ENCODE measurements at places on chromosomes 13 and 19.

DNA sequence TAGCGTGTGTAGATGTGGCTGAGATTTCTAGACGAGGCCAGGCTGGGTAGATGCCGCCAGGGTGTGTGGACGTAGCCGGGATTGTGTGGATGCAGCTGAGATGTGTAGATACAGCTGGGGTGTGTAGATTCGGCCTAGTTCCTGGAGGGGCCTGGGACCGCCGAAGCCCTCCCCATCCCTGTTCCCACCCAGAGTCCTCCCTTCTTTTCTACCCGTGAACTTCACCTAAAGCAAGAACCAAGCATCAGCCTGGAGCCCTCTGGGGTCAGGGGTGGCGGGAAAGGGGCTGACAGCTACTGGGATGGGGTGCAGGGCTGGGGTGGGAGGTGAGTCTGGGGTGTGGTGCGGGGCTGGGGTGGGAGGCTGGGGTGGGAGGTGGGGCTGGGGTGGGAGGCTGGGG, 768 bp downstream of the TMPRSS9 start:
- no peak for DNase-seq

- DNase-seq = no peak
These were observed 291.1 kb upstream of the ARGLU1 start for GRCh38 chr13:106858903-106859532.

DNA sequence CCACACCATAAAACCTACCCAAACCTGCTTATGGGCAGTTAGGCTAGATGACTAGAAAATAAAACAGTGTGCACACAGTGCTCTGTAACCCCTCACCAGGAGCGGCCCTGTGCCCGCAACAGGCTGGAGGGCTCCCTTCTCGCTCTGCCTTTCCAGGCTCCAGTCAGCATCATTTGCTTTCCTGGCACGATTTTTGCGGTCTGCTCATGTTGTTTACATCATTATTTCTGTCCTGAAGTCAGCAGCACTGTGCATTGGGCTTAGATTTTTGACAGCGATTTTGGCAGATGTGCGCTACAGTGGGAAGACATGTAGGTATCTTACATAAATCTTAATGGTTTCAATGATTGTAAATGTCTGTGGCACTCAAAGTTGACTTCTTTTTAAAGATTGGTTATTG, 344.0 kb downstream of the MTUS2 start:
- DNase-seq = no peak

GRCh38 chr13:111640006-111640405, 319.6 kb downstream of the TEX29 start:
- DNase-seq = no peak

DNA sequence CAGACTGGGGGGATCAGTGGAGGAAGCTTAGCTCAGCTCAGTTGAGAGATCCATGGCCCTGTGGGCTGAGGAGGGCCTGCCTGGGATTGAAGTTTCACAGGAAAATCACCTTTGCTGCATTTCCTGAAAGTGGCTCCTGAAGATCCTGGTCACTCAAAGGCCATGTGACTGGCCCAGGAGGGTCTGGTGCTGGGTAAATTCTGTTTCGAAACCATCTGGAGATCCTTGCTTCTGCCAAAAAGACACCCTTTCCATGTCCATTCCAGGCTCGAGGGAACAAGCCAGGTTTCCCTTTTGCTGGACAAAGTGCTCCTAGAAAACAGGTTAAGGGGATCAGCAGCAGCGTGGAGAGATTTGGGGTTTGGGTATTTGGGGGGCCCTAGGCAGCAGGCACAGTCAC, 293.3 kb downstream of the ZNF536 start:
- no peak for DNase-seq

DNA sequence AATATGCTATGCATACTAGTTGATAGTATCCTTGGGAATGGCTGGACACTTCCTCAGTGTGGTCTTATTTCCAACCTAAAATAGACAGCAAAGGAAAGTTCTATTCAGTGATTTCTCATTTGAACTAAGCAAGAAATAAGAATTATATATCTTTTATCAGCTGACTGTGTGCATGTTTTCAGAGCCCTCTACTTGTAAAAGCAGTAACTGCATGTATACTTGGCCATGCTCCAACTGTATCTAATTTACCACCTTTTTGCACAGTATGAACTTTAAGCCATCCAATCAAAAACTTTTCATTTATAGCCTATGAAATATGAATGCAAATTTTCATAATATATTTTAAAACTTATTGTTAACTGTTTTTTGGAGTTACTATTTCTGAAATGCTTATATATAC, 136.4 kb upstream of the PCDH9 start:
- DNase-seq = no peak

GRCh38 chr13:38173403-38173802, 176.2 kb upstream of the UFM1 start:
- DNase-seq = no peak

- no peak for DNase-seq
These were observed 58.6 kb upstream of the WDFY2 start for GRCh38 chr13:51525567-51526167.

GRCh38 chr13:37230346-37230745, 124.9 kb upstream of the CSNK1A1L start:
- no peak for DNase-seq

DNA sequence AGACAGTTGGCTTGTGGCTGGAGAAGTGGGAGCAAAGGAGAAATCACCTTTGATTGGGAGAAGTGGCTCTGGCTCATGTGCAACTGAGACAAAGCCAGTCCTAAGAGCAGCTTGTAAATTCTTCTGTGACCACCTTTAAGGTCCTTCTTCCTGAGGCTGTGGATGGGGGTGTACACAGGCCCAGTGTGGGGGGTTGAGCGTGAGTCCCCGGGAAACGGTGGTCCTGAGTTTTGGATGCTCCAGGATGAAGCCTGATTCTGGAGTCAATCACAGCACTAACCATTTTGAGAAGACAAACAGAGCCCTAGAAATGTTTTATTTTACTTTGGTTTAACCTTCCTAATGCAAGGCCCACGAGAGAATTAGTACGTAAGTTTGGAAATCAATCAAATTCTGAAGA, 3.9 kb upstream of the CEBPA start:
- DNase-seq = no peak

DNA sequence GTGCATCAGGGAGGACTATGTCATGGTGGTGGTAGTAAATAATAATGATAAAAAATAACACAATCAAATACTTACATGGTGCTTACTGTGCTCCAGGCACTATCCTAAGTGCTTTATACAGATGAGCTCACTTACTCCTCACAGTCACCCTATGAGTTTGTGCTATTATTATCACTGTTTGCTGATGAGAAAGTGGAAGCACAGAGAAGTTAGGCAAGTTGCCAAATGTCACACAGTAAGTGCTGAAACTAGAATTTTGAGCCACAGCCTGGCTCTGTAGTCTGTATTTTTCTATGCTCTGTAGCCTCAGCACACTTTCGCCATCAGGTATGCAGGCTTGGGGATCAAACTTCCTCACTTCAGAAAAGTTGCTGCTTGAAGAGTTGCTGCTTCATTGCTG, 46.6 kb downstream of the HTR2A start:
- no peak for DNase-seq

- no peak for DNase-seq
These were observed 46.6 kb downstream of the FGF14 start for GRCh38 chr13:102355251-102355650.

- DNase-seq = no peak
These were observed 385.8 kb downstream of the ZNF536 start for GRCh38 chr19:30757837-30758617.

DNA sequence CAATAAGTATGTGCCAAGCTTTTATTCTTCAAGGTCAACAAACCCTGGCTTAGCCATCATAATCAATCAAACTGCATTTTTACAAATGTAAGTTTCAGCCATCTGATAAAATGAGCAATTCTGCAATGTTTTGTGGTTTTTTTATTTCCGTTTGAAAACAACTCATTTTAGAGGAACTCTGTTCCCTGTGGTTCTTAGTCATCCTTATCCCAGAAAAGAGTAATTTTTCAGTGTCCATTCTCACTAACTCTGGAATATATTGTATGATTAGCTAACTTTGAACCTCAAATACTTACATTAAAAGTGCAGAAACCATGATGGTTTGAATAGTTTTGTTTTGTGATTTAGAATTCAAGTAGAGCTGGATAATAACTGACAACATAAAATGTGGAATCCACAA, 87.6 kb downstream of the IRS2 start:
- DNase-seq = no peak

- no peak for DNase-seq
These were observed 855 bp downstream of the UNC13A start for GRCh38 chr19:17687141-17687856.

- no peak for DNase-seq
These were observed 415.9 kb downstream of the SLITRK6 start for GRCh38 chr13:85383291-85383690.

- DNase-seq = peak; percentile 27
These were observed at the start of gene ZNF587B for GRCh38 chr19:57830071-57830602. Gene ZNF587B, plus strand, starts transcription at chr19:57830299. Its CDS starts 230 bp downstream, at chr19:57830529.

- DNase-seq = no peak
These were observed 1707.9 kb upstream of the PRR20A start for GRCh38 chr13:55432814-55433213.

DNA sequence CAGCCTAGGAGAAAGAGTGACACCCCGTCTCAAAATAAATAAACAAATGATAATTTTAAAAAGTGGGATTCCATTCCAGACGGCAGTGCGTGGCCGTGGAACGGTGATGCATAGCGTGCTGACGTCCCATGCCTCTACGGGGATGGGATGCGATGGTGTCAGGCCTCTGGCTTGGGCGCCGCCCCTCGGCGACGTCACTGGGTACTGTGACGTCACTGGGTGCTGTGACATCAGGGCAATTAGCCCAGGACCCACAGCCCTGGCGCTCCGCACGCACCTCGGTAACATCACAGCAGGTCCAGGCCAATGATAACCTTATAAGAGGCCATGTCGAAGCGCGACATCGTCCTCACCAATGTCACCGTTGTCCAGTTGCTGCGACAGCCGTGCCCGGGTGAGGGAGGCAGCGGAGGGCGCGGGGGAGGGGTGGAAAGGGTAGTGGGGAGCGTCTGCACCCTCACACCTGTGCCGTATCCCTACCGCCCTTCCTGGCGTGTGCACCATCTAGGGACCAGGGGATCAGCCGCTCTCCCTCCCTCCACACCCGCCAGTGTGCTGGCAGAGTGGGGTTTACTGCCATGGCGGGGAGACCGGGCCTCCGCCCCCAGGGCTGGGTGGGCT, at the start of gene GAPDHS:
Gene GAPDHS (plus strand): TSS at position 256 of the 621 bp plus-strand sequence. CDS start 72 bp downstream, at position 328.
- no peak for DNase-seq

GRCh38 chr13:35349052-35349451, 127.4 kb downstream of the MAB21L1 start:
- no peak for DNase-seq

DNA sequence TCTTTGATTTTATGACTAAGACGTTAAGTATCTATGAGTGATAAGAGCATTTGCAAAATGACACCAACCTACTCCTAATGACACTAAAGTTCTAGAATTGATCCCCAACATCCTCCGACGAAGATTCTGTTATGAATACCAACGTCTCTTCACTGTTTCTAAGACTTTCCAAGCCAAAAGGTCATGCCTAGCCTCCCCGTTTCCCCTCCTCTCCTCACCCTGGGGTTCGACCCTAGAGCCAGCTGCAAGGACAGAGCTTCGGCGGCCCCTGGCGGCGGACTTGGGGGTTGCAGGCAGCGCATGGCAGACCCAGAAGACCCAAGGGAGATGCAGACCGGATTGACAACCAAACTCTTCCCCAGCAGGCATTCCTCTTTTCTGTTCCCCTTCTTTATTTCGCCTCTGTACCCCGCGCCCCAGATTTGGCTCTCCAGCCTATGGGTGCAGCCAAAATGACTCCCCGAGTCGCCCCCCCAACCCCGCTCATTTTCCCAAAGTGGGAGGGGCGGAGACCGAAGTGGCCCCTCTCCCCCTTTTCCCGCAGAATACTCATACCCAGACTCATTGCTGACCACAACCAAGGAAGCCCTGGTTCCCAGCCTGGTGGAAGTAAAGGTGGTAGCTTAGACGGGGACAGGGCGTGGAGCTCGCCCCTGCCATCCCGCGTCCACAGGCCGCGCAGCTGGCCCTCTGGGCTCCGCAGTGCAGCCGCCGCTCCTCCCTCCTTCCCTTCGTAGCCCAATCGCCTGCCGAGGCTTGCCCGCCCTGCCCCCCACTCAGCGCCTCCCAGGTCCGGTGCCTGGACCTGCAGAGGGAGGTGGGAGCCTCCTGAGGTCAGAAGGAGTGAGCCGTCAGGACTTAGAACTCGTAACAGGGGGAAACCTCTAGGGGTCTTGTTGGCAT, 4.1 kb upstream of the EML2 start:
- no peak for DNase-seq

GRCh38 chr19:34265221-34265650, 10.9 kb downstream of the GARRE1 start:
- no peak for DNase-seq

Measured in retinal pigment epithelial cell (primary cell).